Daoy (cell line): ENCODE measurements at places on chromosomes 1 and 21.

- DNase-seq, result no peak
Observed at GRCh38 chr21:46550116-46550941, 54.6 kb downstream of the S100B start.

- no peak for DNase-seq
Observed at GRCh38 chr1:82810601-82811000, 1009.9 kb downstream of the ADGRL2 start.

DNA sequence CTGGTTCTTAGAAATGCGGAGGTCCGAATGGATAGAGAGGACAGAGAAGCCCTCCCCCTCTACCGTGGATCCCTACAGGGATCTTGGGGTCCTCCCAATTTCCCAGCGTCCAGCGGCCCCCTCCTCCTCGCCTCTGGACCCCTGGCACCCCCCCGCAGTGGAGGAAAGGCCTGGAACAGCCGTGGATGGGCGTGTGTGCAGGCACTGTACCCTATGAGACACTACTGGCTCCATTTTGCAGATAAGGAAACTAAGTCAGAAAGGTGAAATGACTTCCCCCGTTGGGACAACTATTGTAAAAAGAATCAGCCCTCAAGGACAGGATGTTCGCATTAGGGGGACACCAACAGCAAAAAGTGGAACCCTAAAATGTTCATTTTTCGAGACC is 931 bp upstream of the CLSTN1 start:
- DNase-seq, result no peak

DNA sequence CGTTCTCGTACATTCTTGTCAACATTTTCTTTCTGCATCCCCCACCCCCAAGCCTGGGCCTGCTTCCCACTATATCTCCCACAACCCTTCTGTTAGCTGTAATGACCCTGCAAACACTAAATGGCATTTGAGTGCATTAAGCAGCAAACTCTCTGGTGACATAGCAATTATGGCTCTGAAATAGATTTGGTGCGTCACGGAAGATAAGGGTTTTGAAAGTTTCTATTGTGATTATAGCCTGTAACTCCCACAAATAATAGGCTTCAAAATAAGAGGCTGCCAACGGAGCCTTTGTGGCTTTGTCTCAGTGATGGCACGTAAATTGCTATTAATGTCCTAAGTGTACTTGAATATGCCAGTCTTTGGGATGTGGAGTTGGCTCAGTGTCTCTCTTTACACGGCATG is 277.6 kb downstream of the PBX1 start:
- no peak for DNase-seq

GRCh38 chr1:2520806-2521205 is 5.6 kb downstream of the PANK4 start:
- DNase-seq, result no peak

GRCh38 chr1:35564037-35564883 is 6.7 kb downstream of the NCDN start:
- peak; percentile 83 for DNase-seq

- no peak for DNase-seq
Observed at GRCh38 chr1:231326248-231326647, 11.4 kb downstream of the EXOC8 start.

DNA sequence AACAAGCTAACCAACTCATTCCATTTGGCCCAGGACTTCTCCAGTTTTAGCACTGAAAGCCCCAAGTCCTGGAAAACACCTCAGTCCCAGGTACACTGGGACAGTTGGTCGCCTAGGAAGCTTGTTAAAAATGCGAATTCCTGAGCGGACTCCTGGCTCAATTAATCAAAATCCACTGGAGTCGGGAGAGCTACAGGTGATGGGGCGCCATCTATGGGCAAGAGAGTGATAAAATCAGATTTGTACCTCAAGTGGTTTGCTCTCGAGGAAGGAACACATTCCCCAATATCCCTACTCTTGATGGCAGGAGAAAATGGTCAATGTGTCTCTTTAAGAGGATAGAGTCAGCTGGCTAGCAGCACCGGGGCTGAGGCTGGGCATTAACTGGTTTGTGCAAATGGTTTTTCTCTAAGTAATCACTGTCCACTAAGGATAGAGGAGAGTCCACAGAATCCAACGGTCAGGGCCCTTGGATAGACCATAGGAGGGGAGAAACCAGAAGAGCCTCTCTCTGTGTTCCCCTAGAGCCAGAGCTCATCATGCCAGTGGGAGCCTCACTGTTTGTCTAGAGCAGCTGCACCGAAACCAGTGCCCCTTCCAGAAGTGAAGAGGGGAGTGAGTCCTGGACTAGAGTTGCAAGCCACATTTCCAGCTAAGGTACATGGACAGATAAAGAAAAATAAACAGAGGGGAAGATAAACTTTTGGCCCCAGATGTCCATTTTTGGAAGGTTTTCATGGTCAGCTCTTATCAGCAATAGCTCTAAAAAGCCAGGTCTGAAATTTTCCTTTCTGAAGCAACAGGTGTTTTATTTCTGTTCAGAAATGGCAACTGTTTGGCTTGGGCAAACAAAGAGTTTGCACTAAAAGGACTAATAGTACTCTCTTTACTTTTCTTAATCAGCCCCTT is 148.5 kb downstream of the TENT5C start:
- DNase-seq, result peak; percentile 76

DNA sequence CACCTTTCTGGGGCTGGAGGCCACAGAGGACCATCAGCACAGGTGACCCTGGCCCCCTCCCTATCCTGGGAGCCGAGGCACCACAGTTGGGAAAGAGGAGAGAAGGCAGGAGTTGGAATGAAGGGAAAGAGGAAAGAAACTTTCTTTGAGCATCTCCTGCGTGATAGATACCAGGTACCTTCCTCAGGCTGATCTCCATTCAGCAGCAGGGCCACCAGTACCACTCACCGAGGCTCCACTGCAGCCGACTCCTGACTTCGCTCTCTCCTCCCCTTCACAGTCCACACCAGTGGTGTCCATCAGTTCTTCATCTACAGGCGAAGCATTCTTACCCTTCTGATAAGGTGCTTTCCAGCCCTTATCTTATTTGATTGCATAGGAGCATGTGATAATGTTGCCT is 55.3 kb downstream of the LGR6 start:
- no peak for DNase-seq

DNA sequence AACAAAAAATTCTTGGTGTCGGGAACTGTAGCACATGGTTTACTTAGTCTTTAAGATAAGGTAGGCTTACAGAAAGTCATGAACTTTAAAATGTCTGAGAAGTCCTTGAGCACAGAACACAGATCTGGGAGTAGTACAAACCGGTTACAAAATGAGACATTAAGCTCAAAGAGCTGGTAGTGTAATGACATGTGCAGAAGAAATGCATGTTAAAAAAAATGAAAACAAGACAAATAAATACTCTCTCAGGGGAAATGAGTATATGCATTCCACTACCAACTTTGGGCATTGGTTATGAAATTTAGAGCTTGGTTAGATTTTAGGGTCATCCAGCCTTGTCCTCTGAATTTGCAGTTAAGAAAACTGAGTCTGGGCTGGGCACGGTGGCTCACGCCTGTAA is 91.5 kb upstream of the F3 start:
- DNase-seq, result no peak

- DNase-seq, result peak; percentile 76
Observed at GRCh38 chr1:84936116-84936810, 43.3 kb upstream of the LPAR3 start.

DNA sequence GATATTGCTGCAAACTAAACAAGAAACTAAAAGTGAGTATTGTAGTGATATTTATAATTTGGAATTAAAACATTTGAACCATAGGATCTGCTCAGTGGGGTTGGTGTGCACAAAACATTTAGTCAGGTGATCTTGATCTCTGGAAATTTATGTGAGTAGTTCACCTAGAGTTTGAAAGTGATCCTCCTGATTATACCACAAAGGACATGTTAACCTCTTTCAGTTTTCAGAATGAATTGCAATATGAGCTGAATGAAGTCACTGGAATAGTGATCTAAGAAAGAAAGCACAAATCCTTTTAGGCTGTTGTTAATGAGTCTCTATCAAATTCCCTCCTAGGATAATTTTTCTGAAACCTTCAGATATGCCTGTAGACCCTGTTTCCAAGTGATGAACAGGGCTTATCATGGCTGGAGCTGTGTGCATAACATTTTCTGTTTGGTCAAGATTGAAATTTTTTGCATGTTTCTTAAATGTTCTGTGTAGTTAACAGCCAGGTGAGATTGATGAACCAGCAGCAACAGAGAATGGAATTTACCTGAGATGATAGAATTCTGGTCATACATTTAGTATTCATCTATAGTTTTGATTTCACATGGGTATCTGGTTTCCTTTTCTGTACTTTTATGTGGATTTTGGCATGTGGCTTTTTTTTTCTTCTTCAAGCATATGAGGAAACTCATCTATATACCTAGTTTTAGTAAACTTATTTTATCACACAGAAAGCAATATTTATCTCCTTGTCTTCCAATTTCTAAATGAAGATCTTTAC is 25.5 kb downstream of the CDC14A start:
- no peak for DNase-seq

DNA sequence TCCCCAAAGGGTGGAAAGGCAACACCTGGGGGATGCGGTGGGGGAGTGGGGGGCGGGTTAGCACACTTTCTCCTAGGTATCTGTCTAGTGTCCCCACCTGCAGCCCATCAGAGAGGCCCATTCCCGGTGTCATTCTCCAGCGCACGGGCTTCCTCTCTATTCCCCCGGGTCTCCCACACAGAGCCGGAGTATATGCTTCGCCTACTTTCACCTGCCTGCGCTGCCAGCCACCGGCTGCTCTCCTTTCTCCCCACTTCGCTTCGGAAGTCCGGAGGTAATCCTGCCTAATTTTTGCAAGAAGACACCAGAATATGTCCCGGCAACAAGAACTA is 852 bp downstream of the RGS7 start:
- DNase-seq, result peak; percentile 5

DNA sequence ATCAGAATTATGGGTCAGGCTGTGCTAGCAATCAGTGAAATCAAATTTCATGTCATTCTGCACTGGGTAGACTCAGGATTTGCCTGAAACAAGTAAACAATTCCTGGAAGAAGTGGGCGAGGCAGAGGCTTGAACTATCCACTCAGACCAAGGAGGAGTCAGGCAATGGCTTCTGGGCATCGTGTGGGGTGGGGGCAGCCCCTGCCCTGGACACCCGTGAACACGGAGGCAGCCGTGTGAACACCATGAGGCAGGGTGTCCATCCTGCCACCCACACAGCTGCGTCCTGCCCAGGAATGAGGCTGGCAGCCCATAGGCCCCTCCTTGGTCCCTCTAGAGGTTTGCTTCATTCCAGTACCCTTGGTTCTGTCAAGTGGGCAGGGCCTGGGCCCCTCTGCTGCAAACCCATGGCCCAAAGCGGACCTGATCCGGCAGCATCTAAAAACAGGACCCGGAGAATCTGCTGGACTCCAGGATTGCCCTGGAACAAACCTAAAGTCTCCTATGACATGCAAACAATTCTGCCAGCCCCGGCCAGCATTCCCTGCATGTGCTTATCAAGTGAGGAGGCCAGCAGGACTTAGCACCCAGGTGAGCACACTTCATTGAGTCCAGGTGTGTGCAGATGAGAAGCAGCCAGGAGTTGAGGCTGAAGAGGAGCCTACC is 69.5 kb downstream of the PDE9A start:
- DNase-seq, result no peak

DNA sequence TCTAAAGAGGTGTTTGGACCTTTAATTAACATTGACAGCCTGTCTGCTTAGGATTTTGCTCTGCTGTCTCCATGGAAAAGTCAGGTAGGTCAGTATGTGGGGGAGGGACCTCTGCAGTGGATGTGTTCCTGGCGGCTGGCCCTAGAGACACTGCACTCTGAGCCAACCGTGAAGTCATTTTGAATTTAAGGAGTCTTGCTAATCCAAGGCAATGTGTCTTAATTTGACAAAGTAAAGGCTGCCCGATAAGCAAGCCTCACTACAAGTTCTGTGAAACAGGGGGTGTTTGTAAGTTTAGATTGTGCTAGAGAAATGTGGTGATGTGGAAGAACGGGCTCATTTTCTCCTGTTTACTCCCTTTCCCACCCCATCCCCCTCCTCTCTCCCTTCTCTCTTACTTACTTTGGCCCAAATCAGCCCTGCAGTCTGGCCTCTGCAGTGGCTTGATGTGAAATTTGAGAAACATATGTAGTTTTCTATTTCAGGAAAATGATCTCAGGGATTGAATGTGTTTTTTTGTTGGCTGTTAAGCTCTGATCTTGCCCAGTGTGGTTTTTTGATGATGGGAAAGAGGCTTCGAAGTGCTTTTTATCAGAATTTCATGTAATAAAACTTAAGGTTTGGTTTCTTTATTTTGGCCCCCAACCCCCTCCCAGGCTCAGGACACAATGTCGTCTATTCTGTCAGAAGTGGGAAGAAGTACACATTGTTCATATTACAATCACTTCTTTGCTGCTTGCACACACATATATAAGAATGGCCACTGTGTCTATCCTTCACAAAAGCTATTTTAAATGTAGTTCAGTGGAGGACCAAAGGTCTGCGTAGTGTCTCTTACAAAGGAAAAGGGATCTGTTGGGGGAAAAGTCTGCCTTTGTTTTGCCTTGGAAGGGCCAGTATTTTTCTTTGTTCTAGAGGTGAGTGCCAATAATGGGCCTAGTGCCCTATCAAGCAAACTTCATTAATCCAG is 96.6 kb downstream of the FGGY start:
- peak; percentile 60 for DNase-seq

DNA sequence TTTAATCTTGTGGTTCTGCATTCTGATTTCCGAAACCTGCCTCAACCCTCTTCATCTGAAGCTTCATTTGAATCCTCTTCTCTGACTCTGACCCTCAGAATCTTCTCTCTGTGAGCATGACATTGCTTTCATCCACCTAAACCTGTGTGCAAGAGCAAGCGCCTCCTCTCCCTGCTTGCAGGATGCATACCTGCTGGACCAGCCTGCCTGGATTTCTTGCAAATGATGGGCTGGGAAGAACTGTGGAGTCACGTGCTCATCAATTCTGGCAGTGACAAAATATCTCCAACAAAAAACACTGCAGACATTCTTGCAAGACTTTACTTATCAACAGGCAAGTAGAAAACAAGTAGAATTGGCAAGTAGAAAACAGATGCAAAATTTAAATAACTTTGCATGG is 20.8 kb upstream of the SLC35F3 start:
- no peak for DNase-seq

DNA sequence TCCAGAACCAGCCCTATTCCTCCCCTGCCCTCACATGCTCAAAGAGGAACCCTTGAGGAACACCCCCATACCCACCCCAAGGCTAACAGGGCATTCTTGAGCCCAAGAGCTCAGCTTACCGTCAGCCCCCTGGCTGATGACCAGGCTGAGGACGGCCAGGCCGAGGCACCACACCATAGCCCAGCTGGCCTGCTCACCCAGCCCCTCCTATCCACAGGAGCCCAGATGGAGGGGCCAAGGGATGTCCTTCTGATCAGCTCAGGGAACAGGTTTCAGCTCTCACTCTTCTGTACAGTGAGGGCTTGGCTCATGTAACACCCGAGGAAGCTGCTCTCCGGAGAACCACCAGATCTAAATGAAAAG is 2.2 kb downstream of the IGSF9 start:
- DNase-seq, result no peak

DNA sequence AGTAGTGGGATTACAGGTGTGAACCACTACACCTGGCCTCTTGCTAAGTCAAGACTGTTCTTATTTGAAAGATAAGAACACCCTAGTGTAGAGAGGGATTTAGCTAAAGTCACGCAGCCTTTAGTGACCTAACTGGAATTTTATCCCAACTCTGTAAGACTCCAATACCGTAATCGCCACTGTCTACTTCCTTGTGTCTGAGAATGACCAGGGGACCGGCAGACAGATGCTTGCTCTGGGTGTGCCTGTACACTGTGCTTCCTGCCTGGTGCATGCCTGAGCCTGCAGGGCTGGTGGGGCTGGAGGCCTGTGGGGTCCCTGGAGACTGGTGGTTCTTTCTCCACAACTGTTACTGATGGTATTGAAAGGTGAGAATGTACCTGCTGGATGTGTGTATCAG is 15.3 kb downstream of the MFSD2A start:
- DNase-seq, result no peak

GRCh38 chr1:118116401-118116800 is 68.6 kb downstream of the SPAG17 start:
- peak; percentile 51 for DNase-seq
